NCI-H226 (cell line): ENCODE measurements at places on chromosomes 4 and X.

GRCh38 chr4:121108557-121108956 lies 36.2 kb upstream of the NDNF start:
- DNase-seq, result no peak

DNA sequence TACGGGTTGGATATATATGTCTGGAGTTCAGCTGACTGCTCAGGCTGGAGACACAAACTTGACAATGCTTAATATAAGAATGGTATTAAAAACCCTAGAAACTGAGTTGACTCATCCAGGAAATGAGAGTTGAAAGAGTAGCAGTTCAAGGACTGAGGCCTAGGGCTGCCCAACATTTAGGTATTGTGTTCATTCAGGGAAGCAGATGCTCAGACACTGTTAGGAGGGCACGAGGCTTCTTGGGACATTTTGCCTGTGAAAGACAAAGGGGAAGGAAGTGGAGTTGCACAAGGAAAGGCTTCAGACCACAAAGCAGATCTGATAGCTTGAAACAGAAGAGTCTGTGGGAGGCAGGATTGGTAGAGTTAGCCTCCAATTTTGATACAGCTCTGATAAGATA lies 52.0 kb upstream of the HS3ST1 start:
- DNase-seq, result no peak

DNA sequence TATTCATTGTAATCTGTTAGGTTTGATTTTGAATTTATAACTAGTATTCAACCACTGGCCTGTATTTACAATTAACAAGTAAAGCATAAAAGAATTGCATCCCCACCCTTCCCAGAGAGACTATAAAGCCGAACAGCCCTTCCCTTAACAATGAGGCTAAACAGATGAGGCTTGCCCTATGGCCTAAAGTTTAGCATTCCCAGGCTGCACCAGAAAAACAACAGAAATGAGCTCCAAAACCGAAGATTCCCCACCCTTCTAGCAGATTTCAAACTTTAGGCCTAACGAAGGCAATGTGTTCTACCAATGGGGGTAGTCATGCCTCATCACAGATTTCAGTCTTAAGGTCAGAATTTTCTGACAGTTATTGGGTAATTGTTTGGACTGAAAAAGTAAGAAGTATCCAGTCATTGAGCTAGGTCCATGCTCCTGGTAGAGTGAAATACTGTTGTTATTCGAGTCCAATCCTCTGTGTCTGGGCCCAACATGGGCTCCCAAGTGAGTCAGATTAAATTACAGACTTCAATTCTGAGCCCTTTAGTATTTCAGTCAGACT lies 197.6 kb downstream of the ANTXR2 start:
- no peak for DNase-seq

GRCh38 chr4:8641931-8642650 lies 49.5 kb downstream of the CPZ start:
- no peak for DNase-seq

- DNase-seq, result no peak
Measured at GRCh38 chrX:97685753-97686152, 802.0 kb downstream of the RPA4 start.

GRCh38 chr4:176287546-176287945 lies 18.5 kb upstream of the ASB5 start:
- no peak for DNase-seq

- no peak for DNase-seq
Measured at GRCh38 chr4:163139048-163139447, 27.6 kb downstream of the NAF1 start.

- no peak for DNase-seq
Measured at GRCh38 chr4:42498040-42498439, 100.8 kb downstream of the SHISA3 start.

DNA sequence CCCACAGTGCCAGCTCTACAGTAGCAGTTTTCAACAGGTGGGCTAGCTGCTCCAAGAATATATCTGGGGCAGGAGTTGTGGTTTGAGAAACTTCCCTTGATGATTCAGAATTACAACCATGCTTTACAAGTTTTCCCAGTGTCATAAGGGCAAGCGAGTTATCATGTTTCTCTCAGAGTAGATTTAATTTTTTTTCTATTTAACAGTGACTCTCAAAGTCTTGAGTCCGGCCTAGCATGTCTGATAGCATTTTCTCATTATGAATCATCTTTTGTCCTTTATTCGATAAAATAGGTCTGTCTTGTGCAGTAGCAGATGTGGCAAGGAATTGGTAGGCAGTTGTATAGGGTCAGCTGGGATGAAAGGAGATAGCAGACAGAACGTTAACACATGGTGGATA lies 62.2 kb upstream of the SPANXD start:
- peak; percentile 64 for DNase-seq

GRCh38 chrX:137031517-137032340 lies 2.1 kb downstream of the GPR101 start:
- DNase-seq, result no peak

GRCh38 chr4:103046416-103047290 lies 27.1 kb upstream of the SLC9B1 start:
- DNase-seq, result peak; percentile 20

DNA sequence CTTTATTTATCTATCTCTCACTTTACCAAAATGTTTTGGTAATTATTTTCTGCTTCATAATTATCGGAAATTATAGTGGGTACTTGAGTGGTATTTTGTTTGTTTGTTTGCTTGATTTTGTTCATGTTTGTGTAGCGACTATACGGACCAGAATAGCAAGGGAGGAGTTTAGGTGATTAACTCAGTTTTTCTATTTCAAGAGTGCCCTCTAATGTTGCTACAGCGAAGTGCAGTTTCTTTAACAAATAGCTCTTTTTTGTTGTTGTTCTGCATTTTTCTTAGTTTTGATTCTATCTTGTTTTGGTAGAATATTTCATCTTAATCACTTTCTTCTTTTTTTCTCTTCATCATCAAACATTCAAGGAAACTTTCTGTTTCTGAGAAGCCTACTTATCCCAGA lies 40.8 kb upstream of the QRFPR start:
- DNase-seq, result no peak

DNA sequence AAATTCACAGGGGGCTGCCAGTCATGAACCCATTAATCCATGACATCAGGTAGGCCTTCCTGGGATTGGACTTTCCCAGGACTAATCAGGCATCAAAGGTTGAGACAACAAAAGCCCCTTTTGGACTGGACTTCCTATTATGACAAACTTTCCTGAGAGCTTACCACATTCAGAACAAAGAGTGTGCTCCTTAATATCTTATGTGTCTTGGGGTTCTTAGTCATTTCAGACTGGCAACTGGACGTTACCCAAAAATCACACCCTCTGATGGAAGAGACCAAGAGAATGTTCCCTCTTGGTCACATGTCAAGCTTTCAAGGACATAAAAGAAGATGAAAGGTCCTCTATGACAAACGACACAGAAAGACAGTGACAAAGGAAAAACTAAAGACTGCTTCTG lies 31.6 kb upstream of the PPP1R2C start:
- no peak for DNase-seq

- DNase-seq, result no peak
Measured at GRCh38 chrX:84155938-84156337, 32.1 kb downstream of the RPS6KA6 start.

DNA sequence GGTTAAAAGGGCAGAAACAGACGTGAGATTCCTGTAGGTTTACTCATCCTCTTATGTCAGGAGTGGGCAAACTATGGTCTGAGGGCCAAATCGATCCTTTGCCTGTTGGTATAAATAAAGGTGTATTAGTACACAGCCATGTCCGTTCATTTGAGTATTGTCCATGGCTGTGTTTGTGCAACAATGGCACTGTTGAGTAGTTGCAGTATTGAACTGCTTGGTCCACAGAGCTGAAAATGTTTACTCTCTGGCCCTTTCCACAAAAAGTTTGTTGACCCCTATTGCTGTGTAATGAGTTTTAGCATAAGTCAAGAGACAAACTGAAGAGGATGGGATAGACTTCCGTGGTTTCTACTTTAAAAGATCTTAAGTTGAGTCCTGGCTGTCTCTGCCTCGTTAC lies 59.0 kb upstream of the MID1 start:
- DNase-seq, result no peak

DNA sequence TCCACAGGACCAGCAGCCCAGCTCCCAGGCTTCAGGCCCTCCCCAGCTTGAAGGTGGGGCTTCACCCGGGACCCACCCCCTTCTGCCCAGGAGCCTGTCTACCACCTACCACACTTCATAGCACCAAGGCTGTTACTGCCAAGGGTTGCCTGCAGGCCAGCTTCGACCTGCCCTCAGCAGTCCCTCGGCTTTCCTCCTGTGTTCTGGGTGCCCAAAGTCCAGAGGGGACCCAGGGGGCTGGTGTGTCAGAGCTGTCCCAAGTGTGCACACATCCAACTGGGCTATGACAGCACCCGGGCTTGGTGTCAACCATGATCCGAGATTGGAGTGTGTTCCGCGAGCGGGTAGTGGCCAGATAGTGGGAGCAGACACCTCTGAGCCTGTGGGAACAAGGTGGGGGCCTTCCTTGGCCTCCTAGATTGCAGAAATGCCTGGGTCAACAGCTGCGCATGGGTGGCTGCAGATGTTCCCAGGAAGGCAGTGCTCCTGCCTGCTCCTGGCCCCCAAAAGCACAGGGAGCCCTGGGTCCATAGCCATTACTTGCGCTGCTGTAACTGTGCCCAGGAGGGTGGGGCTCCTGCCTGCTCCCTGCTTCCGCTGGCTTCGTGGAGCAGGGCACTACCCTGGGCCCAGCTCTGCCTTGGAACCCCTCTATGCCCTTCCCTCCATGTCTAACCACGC lies 16.8 kb downstream of the SULT1B1 start:
- no peak for DNase-seq

- DNase-seq, result no peak
Measured at GRCh38 chrX:66013194-66013816, 26.6 kb downstream of the VSIG4 start.

- DNase-seq, result peak; percentile 87
Measured at GRCh38 chrX:37871626-37872302, 24.4 kb upstream of the DYNLT3 start.

DNA sequence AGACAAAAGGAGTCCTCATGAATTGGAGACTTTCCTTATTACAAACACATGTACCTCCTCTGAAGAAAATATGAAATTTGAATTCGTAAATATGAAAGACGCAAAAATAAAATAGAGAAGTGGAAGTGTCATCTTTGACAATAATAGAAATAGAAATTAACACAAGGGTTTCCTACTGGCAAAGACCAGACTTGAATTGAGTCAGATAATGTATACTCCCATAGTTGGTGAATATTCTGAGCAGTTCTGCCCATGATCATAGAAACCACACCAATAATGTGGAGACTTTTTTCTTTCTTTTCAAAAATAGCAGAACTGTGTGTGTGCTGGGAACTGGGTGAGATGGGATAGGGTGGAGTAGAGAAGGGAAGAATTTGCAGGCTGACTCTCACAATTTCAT lies 277.7 kb upstream of the TET2 start:
- DNase-seq, result no peak

DNA sequence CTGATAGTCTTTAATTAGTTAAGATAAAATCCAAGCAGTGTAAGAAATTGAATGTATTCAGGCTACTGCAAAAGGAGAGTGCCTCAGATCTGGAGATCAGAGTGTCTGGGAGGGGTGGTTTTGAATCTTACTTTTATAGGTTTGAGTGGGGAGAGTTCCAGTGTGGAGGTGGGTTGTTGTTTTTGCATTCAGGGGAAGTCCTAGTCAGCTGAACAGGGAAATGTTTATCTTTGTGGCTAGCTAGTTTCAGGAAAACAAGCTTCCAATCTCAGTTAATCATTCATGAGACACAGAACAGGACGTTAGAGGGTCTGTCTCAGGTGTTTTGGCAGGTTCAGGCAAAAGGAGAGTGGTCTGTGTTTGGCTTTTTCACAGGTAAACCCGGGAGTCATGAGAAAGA lies 26.0 kb downstream of the ZNF81 start:
- no peak for DNase-seq

DNA sequence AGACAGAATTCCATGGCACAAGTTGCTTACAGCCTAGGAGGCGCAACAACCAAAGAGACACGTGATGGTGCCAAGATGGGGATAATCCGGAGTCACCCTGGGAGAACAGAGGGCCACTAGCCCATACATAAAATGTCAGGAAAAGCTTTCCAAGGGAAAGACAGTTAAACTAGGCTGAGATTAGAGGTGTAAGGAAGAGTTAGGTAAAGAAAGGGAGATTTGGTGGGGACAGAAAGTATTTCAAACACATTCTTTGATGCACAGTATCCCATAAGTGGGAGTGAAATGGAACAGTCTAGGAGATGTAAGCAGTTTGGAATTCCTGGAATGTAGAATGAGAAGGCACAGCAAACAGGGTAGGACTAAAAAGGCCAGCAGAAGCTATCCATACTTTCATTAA lies 860.9 kb upstream of the LCORL start:
- DNase-seq, result no peak
